Coronary artery (tissue), 2 donors: ENCODE measurements at places on chromosomes 6 and 20.

DNA sequence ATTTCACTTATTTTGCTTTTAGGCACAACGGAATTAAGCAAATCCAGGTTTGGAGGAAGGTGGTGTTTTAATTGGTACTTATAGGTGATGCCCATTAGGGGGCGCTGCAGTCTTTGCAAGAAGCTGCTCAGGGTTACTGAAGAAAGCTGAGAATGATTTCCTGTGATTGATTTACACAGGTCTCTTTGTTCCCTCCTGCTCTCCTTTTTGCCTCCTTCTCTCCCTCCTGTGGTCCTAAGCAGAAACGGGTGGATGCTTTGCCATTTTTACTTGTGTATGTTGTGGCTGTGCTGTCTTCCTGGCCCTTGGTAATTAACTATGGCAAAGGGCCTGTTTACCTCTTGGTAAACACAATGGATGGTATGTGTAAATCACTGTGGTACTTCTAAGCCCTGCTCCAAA, 97.8 kb downstream of the ANKS1A start:
- DNase-seq = no peak

DNA sequence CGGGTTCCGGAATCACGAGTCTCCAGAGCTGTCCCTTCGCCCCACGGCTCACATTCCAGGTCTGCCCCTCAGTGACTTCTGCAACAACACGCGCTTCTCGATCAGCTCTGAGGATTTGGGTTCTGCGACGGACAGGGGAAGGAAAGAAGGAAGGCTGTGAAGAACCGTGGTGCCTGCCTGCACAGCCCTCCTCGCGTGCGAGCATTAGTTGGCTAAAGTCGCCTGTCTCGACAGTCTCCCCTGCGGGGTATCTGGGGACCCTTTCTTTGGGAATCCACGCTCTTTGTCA, 23.1 kb downstream of the VPS52 start:
- no peak for DNase-seq

DNA sequence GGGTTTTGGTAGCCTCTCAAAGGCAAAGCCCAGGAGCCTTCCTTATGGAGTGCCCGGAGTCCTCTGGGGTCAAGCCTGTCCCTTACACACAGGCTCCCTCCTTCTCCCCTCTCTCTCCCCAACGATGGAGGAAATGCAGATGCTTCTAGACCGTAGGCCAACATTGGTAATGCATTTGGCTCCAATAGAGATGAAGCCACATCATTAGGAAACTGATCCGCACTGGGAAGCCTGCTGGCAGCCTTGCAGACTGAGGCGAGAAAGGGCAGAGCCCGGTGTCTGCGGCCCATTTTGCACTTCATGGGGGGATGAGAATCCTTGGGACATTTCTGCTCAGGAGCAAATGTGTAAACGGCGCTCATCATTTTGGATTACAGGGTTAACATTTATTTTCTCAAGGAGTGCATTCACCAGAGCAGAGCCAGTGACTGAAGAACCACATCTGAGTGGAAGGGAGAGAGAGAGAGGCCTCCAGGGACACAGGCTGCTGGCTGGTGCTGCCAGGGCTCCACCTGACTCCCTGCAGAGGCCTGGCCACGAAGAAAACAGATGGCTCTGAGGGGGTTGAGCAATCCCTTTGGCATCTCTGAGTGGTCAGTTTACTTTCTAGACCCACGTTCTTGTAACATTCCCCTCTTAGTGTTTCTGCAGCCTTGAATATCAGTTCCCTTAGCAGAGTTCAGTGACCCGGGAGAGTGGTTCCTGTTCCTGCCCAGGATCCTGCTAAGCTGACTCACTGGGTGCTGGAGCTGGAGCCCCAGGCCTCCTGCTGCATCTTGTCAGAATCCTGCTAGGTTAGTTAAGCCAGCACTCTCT, 4.4 kb upstream of the CST3 start:
- no peak for DNase-seq

- no peak for DNase-seq
Observed at GRCh38 chr20:18987781-18988360, 174.3 kb downstream of the SCP2D1 start.

DNA sequence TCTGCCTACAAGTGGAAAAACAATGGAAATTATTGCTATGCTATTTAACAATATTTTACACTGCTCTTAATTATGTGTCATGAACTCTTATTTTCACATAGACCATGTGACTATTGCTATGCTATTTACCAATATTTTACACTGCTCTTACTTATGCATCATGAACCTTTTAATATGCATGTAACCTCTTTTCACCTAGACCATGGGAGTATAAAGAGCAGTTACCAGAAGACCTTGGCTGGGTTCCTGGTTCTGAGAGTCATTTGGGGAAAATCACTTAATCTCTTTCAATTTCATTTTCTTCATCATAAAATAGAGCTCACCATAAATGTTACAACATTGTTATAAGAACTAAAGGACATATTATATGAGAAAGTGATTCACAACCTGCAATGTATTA, 223.8 kb upstream of the RNF217 start:
- no peak for DNase-seq

GRCh38 chr6:36028088-36028876, 674 bp downstream of the MAPK14 start:
- DNase-seq = peak; percentile 80
